ENCODE measurements at places on chromosomes 16 and 17. TPM values are rescaled to one million over a fixed set of nuclear protein-coding genes. Genes with fewer than 3 reads are reported as not detected.
A peak's percentile ranks its signal among the peaks of the same experiment; 100 is the strongest.

- no peak for DNase-seq
Observed at GRCh38 chr16:1772362-1772907, at the start of gene EME2. Gene EME2 (plus strand): TSS chr16:1772810. CDS start chr16:1773228, 418 bp downstream.

FNDC8 gene
- not detected for total RNA-seq

- DNase-seq, result no peak
Observed at GRCh38 chr16:46555951-46556350, 65.2 kb downstream of the SHCBP1 start.

DNA sequence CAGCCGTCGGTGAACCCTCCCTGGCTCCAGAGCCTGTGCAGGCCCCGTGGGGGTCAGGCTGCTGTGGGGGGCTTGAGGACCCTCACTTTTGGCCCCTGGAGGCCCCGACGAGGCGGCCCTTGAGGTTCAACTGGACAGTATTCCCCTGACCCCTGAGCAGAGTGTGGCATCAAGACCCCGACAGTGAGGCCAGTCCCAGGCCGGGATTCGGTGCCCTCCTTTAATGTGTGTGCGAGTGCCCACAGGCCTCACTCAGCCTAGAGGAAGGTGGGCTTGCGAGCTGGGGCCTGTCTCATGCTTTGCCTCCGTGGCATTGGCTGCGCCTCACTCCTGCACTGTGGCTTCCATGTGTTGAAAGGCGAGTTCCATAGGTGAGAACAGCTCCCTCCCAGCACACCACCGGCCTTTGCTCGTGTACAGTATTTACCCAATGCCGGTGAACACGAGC is 94.5 kb downstream of the METRNL start:
- no peak for DNase-seq

DNA sequence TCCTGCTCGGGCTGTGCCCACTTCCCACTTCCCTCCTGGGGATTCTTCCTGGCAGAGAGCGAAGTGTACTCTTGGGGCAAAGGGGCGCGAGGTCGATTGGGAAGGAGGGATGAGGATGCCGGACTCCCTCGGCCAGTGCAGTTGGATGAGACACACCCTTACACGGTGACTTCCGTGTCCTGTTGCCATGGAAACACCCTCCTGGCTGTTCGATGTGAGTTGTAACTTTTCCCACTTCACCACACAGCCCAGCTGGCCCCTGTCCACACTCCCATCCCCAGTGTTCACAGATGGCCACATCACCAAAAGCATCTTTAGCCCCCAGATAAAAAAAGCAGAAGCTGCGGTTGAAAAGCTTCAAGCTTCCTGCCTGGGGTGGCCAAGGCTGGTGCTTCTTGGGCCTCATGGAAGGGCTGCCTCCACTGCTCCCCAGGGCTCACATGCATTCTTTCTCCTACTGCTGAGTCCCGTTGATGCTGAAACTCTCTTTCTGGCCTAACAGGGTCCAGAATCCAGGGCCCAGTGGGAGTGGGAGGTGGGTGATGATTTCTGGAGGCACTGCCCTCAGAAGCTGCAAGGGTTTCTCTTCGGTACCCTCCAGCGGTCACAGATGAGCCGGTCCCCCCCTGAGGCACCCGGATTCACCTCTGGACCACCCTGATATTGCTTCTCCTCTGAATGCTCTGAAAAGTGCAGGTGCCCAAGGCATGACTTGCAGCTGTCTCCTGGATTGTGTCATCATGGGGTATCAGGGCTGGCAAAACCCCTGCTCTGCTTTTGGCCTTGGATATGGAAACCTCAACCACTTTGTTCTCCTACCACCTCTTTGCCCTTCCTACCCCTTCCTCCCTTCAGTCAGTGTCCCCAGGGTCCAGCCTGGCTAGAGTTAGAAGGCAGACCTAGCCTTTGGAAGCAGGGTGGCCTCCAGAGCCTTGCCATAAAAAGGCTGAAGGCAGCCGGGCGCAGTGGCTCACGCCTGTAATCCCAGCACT is 2.2 kb upstream of the TRAF4 start:
- no peak for DNase-seq

TP53TG3C gene
- not detected for total RNA-seq

SMARCE1 gene
- total RNA-seq, result 87.9 TPM

- peak; percentile 30 for DNase-seq
Observed at GRCh38 chr16:57999971-58000705, at the start of gene ZNF319. Gene ZNF319 (minus strand): TSS chr16:58000672. CDS start chr16:57998265, 2,407 bp downstream.

DNA sequence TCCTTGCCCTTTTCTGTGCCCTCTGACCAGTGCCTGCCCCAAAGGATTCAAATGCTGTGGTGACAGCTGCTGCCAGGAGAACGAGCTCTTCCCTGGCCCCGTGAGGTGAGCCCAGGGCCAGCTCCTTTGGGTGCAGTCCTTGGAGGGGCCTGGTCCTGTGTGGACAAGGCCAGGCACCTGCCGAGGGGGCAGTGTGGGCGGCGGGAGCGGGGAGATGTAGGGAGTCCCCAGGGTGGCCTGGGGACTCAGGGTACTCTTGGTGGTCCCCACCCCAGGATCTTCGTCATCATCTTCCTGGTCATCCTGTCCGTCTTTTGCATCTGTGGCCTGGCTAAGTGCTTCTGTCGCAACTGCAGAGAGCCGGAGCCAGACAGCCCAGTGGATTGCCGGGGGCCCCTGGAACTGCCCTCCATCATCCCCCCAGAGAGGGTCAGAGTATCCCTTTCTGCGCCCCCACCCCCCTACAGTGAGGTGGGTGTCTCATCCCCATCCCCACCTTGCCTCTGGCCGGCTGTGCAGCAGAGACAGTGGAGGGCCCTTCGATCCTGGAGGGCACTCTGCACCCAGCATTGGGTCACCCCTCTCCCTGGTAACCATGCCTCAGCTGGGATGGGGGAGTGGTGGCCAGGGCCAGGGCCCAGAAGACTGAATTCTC is 4.4 kb downstream of the TMEM92 start:
- peak; percentile 40 for DNase-seq

DNA sequence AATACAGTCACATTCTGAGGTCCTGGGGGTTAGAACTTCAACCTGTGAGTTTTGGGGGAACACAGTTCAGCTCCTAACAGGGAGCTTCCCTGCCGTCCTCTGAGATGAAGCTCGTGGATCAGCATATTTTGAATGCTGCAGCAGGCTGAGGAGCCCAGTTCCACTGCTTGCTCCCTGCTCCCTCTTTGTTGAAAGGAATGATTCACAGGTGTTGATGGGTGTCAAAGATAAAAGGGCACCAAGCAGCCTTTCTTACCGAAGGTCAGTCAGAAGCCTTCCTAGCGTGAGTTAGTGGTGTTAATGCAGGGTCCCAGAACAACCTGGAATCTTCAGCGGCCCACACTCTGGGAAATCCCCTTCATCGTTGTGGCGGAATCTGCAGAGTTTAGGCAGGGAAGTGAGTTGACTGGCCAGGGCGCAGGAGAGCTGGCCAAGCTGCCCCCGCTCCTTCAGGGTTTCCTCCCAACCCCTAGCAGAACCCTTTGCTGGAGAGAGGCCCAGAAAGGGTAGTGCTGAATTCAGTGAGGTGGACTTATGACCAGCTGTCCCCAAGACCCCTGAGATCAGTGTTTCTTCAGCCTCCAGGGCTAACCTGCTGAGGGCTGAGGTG is 114.8 kb downstream of the GNAO1 start:
- no peak for DNase-seq

DNA sequence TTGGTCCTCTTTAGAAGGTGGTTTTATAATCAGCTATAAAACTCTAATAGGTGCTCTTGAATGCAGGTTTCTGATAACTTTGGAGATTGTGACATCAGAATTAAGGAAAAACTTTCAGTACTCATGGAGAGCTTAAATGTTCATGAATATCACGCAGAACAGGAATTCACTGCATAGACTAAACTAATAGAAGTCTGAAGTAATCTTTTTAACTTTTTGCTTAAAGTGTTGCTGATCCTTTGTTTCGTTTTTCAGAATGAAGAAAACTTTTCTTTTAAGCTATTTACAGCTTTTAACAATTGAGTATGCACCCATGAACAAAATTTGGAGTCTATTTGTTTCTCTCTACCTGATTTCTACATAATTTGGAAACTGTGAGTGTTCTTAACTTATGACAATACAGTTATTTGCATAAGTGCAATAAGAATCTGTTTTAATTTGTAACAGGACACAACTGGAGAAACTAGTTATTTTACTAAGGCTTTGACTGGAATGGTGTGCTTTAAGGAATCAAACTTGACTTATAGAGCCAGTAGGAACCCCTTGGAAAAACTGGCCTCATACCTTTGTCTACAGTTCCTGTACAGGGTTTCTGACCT is 17.0 kb upstream of the TRIM25 start:
- no peak for DNase-seq

DNA sequence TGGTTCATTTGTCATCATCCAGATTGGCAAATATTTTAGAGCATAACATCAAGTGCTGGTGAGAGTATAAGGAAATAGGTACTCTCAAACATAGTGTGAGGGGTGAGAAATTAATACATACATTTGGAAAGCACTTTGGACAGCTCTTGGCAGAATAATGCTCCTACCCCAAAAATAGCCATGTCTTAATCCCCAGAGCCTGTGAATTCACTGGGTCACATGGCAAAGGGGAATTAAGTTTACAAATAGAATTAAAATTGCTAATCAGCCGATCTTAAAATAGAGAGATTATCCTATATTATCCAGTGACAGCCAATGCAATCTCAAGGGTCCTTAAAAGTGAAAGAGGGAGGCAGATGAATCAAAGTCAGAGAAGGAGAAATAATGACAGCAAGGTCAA is 38.8 kb upstream of the ANKFN1 start:
- no peak for DNase-seq

DNA sequence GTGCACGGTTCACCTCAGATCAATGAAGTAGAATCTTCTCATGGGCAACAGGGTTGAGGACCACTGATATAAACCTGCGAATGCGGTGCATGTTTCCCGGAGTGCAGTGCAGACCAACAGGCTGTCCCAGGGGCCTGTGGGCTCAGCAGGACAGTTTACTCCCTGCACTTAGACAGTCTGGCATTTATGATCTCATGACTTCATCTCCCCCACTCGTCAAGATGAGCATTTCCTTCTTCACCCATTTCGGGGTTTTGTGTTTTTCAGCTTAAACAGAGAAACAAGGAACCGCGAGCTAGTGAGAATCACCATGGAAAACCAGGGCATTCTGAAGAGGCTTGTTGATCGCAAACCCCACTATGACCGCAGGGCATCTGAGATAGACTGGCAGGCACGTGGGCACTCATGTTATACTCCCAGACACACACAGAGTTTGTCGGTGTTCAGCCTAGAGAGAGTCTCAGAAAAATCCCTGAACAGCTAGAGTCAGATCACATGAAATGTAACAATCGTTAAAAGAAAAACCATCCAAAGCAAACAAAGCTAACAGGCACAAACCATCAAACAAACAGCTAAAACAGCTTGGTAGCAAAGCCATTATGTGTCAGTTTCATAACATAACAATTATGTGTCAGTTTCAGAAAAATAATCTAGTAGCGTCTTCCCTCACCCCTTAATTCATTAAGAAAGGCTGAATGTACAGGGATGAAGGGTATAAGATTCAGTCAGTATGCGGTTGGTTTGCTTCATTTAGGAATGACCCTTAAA is 2.9 kb downstream of the CFAP97D1 start:
- no peak for DNase-seq

DNA sequence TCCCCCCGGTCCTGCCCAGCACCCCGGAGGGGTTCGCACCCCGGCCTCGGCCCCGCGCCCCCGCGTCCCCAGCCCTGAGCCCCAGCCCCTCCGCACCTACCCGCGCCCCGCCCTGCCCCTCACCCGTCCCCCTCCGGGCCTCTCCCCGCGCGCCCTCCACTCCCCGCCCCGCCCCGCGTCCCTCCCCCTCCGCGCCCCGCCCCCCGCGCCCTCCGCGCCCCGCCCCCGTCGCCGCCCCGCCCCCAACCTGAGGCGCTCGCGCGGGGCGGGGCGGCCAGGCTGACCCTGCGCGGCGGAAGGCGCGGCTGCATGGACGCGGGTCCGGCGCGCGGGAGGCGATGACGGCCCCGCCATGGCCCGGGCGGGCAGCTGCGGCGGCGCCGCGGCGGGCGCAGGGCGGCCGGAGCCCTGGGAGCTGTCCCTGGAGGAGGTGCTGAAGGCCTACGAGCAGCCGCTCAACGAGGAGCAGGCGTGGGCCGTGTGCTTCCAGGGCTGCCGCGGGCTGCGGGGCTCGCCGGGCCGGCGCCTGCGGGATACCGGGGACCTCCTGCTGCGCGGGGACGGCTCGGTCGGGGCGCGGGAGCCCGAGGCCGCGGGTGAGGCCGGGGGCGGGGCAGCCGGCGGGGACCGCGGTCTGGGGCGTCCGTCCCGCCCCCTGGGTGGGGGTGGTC is at the start of gene SPIRE2:
Gene SPIRE2, plus strand, starts transcription at position 277 of the 671 bp plus-strand sequence. Its CDS starts 76 bp downstream, at position 353.
- peak; percentile 84 for DNase-seq

DNA sequence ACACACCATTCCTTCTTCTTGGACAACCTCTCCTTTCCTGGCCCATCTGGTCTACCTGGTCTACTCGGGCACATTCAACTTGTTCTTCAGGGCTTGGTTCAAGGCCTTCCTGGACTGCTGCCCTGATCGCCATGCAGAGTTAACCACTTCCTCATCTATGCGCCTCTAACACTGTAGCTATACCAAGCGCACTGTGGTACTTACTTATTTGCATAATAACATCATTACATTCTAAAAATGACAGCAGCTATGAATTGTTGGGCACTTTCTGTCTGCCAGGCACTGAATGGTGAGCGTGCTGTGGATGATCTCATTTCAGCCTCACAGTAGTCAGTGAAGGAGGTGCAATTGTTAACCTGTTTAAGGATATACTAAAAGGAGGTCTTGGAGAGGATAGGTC is 66.9 kb upstream of the SDK2 start:
- no peak for DNase-seq

- DNase-seq, result no peak
Observed at GRCh38 chr16:9943121-9943520, 239.1 kb downstream of the GRIN2A start.

GRCh38 chr17:9702914-9703780 is 57.8 kb downstream of the USP43 start:
- no peak for DNase-seq

GRCh38 chr16:84340325-84341040 is 27.9 kb upstream of the ATP2C2 start:
- peak; percentile 86 for DNase-seq

SMIM22 gene
- 208 TPM for total RNA-seq

GRCh38 chr16:68506331-68507053 is 32.6 kb upstream of the ZFP90 start:
- no peak for DNase-seq

GRCh38 chr16:64857411-64857810 is 264.5 kb downstream of the CDH11 start:
- no peak for DNase-seq

DNA sequence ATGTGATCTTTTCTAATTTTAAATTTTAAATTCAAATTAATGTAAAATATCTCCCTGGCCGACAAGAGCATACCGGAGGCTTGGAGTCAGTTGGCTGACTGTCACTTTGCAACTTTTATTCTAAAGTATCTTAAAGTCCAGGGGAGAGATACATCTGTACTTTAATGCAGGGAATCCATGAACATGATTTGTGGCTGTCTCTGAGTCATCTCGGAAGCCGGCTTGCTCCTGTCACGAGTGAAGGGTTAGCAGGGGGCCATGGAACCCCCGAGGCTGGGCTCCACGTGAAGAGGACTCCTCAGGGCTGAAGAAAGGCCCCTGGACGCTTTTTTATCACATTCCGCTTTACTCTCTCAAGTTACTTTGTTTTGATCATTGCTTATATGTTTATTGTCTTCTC is 13.3 kb downstream of the TVP23A start:
- DNase-seq, result no peak

- peak; percentile 68 for DNase-seq
Observed at GRCh38 chr17:61467416-61468262, 15.4 kb downstream of the TBX4 start.
